Activated CD8-positive, alpha-beta T cell treated with anti-CD3 and anti-CD28 coated beads for 36 hours (primary cell): ENCODE measurements at places on chromosomes 13 and 19. TPM values are rescaled to one million over a fixed set of nuclear protein-coding genes. Genes with fewer than 3 reads are reported as not detected.

DNA sequence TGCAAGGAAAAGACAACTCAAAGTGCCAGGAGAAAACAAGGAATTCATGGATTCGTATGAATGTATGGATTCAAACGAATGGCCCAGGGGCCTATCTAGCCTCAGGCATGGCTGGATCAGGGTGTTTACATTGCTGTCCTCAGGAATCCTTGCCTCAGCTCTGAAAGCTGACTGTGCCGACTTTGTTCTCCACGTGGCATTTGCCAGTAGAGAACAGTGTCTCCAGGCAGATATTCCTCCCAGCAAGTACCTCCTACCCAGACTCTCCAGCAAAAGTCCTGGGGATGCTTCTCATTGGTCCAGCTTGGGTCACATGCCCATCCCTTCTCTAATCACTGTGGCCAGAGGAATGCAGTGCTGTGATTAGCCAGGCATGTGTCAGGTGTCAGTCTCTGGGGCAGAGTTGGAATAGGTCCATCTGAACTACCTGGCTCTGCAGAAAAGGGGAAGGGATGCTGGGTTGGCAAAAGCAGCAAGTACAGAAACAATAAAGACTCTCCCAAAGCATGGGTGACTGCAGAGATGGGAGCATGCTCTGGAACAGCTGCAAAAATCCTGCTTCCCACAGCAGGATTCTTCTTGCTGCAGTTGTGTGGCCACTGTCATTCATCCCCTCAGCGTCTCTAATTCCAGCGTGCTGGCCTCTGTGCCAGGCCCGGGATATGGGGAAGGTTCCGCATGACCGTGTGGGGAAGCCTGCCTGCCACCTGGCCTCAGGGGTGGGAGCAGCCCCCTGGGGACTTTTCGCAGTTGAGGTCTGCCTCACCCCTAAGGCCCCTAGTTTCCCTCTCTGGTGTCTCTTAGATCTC lies 30.0 kb downstream of the CCNE1 start:
- DNase-seq: peak; percentile 24

- DNase-seq: peak; percentile 59
Observed at GRCh38 chr19:48480183-48480557, 11.0 kb downstream of the CYTH2 start.

- no peak for DNase-seq
Observed at GRCh38 chr13:114099918-114100445, 32.4 kb downstream of the RASA3 start.

- DNase-seq: no peak
Observed at GRCh38 chr13:95809429-95809828, 132.5 kb downstream of the DNAJC3 start.

GRCh38 chr13:23670793-23671192 lies 100.6 kb downstream of the TNFRSF19 start:
- no peak for DNase-seq

DNA sequence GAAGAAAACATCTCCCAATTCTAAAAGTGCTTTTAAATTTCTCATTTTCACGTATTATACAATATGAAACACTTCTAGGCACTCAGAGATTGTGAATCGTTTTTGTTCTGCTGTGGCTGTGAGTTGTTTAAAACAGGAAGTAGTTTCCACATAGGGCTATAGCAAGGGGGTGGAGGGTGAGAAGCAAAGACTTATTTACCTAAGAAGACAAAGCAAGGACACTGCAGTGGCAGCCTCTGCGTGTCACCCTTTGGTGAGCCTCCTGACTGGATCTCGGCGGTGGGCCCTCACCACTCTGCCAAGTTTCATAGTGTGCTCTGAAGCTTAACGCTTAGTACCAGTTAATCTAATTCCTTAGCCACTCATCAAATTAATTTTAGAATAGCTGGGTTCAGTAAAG lies 56.8 kb downstream of the TNFSF13B start:
- DNase-seq: no peak

OR4F17 gene
- not detected for total RNA-seq

GRCh38 chr13:29567411-29567810 lies 28.1 kb downstream of the SLC7A1 start:
- no peak for DNase-seq

- DNase-seq: no peak
Observed at GRCh38 chr19:42303101-42303464, 659 bp upstream of the PAFAH1B3 start.

EID2 gene
- 11.1 TPM for total RNA-seq

- DNase-seq: peak; percentile 38
Observed at GRCh38 chr19:10544242-10544752, 593 bp downstream of the ATG4D start.

GRCh38 chr13:23915308-23915707 lies 18.0 kb upstream of the C1QTNF9B start:
- DNase-seq: no peak

DNA sequence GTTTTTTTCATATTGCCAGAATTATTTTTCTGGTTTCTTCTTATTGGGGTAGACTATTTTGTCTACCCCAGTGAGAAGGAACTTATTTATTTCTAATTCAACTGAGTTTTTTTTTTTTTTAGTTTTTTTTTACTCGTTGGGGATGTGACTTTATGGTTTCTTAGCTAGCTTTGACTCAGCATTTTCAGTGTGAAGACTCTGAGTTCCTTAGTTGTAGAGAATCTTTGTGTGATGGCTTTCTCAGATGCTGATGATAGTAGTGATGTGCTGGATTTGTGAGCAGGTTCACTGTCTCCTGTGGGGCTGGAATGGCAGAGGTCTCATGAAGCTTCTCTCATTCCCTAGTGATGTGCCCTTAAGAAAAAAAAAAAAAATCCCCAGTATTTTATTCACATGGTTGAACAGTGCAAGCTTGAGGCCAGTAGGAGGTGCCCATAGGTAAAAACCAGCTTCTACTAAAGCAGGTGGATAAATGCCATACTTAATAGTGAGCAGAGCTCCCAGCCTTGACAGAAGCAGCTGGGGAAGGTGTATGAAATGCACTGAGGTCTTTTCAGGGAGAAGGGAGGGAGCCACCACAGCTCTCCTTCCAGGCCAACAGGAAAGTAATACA lies 106.2 kb upstream of the KLF5 start:
- no peak for DNase-seq

GRCh38 chr13:47215736-47216135 lies 318.9 kb upstream of the HTR2A start:
- DNase-seq: no peak

DNA sequence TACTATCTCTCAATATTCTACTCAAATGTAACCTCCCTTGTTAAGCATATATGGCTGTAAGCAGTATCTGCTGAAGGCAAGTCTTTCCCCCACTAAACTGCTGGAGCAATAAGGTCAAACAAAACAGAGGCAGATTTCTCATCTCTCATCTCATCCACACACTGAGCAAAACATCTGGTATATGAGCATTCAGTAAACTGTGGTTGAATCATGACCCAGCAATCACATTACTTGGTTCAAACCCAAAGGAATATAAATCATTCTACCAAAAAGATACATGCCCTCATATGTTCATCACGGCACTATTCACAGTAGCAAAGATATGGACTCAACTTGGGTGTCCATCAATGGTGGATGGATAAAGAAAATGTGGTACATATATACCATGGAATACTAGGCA lies 344.4 kb downstream of the SUCLA2 start:
- DNase-seq: no peak

PIP5K1C gene
- total RNA-seq: 20.4 TPM

LRG1 gene
- 0.09 TPM for total RNA-seq

DNA sequence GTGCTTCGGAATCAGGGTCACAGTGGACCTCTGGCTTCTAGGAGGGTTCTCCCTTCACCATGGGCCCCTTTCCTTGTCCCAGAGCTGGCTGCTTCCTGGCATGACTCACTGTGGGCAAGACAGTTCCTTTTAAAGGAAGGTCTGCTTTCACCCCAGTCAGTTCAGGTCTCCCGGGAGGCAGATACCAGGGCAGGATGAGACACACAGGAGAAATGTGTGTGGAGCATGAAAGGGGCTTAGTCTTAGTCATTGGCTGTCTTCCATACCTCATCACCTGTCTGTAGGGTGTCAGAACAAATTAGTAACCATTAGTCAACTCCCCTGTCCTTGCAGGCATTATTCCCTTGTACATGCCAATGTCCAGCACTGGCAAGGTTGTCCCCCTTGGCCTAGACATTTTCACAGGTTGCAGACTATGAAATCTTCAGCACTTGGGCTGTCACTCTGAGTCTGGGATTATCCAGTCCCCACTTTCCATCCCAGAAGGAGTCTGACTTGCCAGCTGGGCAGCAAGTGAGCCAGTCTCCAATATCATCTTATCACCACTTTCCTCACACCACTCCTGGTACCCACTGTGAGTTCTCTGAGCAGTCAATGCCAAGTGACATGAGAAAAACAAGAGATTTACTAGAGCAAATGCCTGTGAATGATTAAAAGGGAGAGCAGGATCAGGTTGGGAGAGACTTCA lies 76.8 kb upstream of the MEDAG start:
- DNase-seq: no peak

GRCh38 chr19:24140099-24140498 lies 53.1 kb downstream of the ZNF254 start:
- DNase-seq: no peak

- no peak for DNase-seq
Observed at GRCh38 chr13:20171364-20171763, 10.5 kb upstream of the GJA3 start.

- DNase-seq: no peak
Observed at GRCh38 chr13:27120011-27120410, 51.6 kb downstream of the USP12 start.

DNA sequence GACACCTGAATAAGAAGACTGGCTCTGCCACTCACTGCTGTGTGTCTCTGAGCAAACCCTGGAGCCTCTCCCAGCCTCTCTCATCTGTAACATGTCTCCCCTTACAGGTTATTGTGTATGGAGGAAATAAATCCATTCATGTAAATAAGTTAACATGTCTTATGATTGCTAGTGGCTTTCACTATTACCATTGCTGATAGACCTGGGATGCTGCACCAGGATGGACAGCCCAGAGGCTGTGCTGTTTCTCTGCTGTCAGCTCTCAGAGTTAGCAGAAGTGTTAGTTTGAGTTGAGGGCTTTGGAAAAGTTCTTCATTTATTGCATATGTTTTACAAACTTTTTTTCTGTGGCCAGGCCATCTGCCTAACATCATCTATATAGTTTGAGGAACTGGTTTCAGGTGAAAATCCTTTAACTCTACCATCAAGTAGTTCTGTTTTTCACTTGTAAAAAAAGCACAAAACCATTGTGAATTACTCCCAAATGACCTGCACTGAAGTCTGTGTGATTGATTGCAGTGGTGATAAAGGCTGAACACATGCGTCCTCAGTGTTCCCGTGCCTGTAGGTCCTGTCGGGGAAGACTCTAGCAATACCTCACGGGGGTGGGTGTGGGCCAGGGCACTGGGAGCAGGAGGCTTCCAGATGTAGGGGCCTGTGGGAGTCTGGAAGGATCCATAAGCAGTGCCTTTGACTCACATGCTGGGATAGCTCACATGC lies 24.6 kb downstream of the MPHOSPH8 start:
- DNase-seq: no peak

GRCh38 chr19:27974082-27974513 lies 1238.9 kb downstream of the UQCRFS1 start:
- peak; percentile 20 for DNase-seq

DNA sequence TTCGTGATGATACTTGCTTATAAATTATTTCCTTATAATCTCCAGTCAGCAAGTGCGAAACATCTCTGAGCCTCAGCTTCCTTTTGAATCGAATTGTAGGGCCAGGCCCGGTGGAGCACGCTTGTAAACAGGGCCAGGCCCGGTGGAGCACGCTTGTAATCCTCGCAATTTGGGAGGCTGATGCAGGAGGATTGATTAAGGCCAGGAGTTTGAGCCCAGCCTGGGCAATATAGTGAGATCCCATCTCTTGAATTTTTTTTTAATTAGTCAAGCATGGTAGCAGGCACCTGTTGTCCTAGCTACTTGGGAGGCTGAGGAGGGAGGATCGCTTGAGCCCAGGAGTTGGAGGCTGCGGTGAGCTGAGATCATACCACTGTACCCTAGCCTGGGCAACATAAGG lies 116.2 kb upstream of the MCF2L start:
- no peak for DNase-seq

GNG7 gene
- 0.32 TPM for total RNA-seq

DNA sequence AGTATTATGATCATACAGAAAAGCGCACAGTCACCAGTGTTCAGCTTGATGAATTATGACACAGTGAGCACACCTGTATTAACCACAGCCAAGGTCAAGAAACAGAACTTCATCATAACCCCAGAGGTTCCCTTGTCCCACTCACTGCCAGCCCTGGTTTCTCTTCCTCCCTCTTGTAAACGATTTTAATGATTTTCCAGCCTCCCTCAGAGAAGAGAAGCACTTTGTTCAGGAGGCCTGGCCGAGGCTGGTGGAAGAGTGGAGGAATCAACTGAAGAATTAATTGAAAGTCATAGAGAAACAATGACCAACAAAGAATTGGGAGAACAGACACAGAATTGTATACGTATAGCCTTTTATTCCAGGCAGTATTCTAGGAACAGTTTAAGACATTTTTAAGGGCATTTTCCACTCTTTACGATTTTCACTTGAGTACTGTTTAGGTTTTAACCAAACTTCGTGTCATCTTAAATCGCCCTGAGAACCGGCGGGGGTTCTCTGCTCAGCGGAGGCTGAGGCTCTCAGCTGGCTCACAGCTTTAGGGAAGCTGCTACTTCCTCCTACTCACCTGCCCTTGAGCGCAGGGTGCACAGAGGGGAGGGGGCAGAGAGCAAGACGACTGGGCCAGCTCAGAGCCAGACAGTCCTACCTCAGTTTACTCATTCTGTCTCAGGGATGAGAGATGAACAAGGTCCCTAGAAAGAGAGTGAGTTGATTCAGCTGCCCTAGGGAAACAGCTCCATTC lies 108.6 kb downstream of the AKAP11 start:
- peak; percentile 48 for DNase-seq

GRCh38 chr13:74037762-74038161 lies 96.4 kb downstream of the KLF12 start:
- peak; percentile 31 for DNase-seq

NR2F6 gene
- 7.0 TPM for total RNA-seq

DNA sequence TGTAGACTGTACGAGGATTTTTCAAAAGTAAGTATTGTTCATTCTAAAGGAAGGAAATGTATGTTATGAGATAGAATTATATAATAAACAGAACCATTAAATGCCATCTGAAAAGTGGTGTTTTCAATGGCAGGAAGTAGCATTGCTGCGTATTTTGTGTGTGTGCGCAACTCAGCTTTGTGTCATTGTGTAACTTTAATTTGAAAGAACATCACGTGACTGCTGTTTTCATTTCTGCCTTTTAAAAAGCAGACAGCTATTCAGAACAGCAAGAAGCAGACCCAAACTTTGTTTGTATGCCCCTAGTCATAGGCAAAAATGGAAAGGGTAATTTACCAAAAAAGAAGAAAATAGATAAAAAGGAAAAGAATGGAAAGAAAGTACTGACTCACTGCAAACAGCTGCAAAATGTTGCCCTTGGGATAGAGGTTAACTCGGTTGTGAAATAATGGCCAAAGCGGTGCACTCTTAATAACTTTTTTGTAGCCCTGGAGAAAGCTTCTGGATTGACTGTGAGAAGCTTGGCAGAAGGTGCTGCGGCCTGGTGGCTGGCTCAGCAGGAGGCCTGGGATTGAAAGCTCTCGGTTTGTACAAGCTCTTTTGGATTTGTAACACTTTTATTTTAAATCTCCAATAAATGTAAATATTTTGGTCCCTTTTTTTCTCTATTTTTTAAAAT lies 97.3 kb downstream of the GGACT start:
- DNase-seq: no peak
